HFFc6 (cell line): ENCODE measurements at places on chromosomes 7 and 10.

DNA sequence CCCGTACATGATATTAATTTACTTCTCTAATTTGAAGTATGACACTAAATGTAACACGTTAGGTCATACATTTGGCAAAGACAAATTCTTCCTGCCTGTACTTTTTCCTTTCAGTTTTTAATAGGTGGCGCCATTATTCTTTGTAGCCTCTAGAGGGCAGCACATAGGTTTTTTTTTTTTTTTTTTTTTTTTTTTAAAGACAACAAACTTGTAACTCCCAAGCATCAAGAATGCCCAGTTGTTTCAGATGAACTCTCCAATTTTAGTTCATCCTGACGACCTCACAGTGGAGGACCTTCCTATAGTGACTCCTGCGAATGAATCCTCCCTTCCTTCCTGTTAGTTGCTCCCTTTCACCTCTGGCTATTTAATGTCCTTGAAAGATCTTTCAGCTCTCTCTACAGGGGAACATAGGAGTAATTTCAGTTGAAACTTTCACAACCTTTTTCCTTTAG, 139.3 kb upstream of the HDAC9 start:
- peak; percentile 10 for DNase-seq

GRCh38 chr7:50792342-50793119, 9.8 kb upstream of the GRB10 start:
- DNase-seq = peak; percentile 19

DNA sequence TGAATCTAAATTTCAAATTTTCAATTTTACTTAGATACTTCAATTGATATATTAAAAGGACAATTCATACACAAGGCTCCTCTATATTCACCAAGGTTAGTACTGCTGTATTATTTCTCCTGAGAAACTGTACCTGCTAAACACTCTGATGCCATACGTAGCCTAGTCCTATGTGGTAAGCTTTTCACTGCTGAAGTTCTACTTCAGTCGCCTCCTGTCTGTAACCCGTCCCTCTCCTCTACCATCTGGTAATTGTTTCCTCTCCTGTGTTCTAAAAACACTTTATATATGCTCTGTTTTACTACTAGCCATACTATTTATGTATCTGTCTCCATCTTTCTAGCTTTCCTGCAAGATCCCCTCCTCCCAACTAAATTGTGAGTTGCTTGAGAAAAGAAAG, 20.2 kb downstream of the PDZD8 start:
- no peak for DNase-seq

GRCh38 chr10:10540398-10540797, 477.3 kb upstream of the CELF2 start:
- DNase-seq = no peak

- DNase-seq = peak; percentile 94
These were observed 16.8 kb downstream of the CALU start for GRCh38 chr7:128755819-128756476.

- DNase-seq = no peak
These were observed 89.5 kb upstream of the ACBD5 start for GRCh38 chr10:27330074-27330473.

DNA sequence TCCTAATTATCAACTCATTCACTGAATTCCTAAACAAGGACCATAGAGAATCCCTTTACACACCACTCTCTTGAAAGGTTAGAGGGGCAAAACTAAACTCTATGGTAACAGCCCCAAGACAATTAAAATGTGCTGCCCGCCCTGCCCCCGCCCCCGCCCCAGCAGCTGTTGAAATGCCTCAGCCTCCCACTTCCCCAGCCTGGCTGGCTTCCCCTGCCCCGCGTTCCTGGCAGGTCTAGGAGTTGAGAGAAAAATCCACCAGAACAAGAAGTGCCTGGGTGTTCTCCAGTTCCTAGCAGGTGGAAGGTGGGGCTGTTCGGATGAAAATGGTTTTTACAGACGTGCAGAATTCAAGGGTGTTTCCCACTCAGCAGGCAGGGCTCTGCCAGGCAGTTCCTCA, 109.5 kb upstream of the ZEB1 start:
- DNase-seq = no peak

DNA sequence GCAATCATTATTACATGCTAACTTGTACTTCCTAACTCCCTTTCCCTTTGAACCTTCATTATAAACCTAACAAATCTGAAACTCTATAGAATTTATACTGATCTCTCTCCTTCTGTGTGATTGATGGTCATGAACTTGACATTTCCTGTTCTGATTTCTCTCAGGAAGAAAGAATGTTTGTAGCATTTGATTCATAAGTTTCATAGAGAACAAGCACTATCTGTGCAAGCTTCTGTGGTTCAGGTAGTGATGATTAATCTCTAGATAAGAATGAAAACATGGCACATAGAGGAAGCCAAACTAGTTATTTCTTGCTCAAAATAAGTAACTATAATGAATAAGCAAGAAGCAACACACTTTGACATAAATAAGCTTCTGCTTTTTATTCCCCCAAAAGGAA, 34.2 kb downstream of the TFPI2 start:
- DNase-seq = no peak

DNA sequence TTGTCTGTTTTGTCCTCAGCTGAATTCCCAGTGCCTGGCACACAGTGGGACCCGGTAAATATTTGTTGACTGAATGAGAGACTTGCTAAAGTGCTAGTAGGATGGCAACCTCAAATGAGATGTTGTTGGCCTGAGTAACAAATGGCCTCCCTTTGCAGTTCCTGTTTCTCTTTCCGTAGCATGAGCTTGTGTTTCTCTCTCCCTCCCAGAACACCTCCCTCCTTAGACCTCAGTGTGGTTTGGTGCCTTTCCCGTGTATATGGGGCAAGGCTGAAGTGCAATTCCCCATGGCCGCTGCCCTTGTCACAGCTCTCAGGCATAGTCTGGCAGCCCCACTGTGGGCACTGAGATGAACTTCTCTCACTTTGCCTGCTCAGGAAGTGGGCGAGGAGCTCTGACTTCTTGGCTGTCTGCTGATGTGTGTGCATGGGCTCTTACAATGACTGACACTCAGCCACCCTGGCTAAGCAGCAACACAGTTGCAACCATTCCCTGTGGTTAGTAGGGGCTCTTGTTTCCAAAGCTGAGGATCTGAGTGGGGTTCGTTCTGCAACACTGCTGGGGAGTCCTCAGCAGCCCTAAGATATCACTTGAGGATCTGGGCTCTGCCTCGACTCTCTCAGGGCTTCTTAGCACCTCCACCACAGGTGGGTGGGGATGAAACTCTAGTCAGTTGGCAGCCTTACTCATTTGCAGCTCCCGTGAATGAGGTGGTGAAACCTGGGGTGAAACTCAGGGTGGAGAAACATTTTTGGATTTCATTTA, 136.1 kb downstream of the ICA1 start:
- DNase-seq = no peak

GRCh38 chr10:91163269-91163868, 57.1 kb upstream of the PCGF5 start:
- DNase-seq = peak; percentile 40

DNA sequence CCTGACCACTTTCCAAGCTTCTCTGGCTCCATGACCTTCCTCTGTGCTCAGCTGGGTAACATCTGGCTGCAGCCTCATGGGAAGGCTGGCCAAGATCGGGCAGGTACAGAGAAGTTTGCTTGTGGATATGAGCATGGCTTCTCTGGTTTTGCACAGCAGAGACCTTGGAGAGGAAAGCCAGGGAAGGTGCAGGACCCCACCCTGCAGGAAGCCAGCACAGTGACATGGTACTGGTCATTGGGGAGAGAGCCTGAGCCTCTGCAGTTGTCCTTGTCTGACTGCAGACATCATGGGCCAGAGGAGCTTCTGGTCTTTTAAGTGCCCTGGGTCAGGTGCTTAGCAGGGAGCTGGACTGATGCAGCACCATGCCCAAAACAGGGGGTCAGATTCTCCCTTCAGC, 70.6 kb upstream of the LEP start:
- no peak for DNase-seq

- no peak for DNase-seq
These were observed 148.1 kb downstream of the PCLO start for GRCh38 chr7:83014546-83014945.

DNA sequence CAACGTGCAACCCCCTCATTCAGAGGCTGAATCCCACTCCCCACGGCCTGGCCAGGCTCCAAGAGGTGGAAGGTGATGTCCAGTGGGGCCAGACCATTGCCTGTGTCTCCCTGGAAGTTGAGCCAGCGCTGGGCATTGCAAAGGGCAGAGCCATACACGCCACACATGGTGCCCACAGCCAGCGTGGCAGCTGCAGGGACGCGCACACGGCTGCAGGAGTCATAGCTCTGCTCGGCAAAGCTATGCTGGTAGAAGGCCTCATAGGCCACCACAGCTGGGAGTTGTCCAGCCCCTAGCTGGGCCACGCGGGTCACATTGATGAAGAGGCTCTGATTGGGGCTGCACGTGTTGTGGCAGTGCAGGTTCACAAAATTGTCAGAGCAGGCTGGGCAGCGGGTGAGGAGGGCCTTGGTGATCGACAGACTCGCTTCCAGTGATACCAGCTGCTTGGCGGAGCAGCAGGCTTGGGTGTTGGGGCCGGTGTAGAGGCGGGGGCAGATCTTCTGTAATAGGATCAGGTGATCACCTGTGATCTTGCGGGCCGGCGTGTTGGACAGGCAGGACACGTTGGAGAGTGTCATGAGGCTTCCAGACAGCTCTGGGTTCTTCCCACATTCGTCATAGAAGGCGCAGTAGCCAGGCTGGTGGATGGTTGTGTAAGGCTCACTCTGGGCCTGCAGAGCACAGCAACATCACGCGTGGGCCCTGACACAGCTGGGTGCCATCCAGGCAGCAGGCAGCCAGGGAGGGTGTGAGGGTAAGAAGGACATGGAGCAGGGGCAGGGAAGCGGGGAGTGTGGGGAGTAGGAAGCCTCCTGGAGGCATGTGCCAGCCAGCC, 1.2 kb downstream of the NPC1L1 start:
- no peak for DNase-seq
